ENCODE measurements at places on chromosomes 12 and 14. TPM values are rescaled to one million over a fixed set of nuclear protein-coding genes. Genes with fewer than 3 reads are reported as not detected.

- DNase-seq = no peak
Observed at GRCh38 chr12:16016748-16017147, 105.6 kb downstream of the DERA start.

DNA sequence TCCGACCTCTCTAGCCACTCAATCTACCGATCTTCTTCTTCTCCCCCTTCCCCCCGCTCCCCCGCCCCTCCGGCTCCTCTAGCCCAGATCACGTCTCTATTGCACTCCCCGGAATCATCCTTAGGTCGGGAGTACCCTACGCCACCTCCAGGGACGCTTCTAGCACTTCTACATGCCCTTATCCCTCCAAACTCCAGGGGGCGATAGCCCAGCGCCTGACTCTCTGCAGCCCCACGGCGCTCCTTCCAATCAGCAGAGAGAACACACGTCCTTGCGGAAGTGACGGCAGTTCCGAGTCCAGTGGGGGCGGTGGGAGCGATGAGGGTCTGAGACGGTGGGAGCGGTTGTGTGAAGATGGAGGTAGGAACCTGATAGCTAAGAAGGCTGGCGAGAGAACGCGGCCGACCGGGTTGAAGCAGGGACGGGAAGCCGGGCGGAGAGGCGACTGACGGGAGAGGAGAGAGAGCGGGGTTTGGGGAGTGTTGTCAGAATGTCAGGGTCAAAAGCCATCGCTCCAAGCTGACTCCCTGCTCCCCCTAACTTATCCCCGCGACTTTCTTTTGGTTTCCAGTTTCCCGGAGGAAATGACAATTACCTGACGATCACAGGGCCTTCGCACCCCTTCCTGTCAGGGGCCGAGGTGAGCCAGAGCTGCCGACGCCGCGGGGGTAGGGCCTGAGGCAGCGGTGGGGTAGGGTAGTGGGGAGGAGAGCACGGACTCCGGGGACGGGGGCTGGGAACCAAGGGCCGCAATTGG is at the start of the genes RAB2B and TOX4:
TSS of gene RAB2B (minus strand) at position 35 of the 757 bp plus-strand sequence. CDS start 87 bp downstream, outside the sequence.
TSS of gene TOX4 (plus strand) at position 271 of the 757 bp plus-strand sequence. CDS start at position 355, 84 bp downstream.
- DNase-seq = peak; percentile 89

GRCh38 chr12:79127271-79127751 is 262.7 kb downstream of the SYT1 start:
- DNase-seq = no peak

- DNase-seq = no peak
Observed at GRCh38 chr14:102708494-102708893, 68.8 kb upstream of the TRAF3 start.

DNA sequence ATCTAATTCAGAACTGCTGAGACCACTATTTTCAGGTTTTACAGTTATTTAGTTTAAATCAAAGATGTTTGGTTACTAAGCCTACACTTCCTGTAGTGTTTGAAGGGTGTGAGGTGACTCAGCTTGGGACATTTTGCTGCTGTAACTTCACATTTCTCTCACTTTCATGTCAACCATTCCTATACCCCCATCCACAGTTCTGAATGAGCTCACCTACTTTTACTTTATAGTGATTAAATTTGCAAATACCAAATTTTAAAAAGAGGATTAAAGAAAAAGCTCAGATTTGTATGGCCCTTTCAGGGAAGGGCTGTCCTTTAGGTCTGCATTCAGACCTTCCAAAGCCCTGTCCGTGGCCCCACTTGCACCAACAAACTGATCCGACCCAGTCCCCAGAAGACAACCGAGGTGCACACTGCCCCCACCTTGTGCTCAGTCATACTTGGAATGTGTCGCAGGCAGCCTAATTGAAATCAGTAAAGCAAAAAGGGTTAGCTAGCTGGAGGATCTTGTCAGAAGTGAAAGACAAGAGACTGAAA is 174.4 kb downstream of the MON2 start:
- DNase-seq = no peak

DNA sequence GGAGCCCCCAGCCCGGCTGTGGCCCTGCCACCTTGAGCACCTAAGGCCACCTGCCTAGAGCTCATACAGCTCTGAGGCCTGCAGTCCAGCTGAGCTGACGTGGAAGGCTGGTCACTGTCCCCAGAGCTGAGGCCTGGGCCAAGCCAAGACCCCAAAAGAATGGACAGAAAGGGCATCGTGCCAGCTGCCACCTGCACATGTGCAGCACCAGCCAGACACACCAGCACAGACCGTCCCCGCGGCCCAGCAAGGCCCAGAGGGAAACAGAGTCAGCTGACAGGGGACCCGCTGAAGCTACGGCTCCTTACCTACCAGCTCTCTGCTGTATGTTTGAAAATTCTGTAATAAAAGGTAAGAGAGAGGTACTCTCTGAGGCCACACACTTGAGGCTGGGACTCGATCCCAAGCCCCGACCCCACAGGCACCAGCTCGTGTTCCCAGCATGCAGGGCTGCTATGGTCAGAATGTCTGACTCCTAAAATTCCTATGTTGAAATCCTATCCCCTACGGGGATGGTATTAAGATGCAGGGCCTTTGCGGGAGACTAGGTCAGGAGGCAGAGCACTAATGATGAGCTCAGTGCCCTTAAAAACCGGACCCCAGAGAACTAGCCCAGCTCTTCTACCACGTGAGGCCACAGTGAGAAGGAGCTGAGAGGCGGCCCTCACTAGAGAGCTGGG is 25.4 kb downstream of the BRF1 start:
- DNase-seq = no peak

- DNase-seq = no peak
Observed at GRCh38 chr14:104983231-104983721, 2.3 kb upstream of the CLBA1 start.

DNA sequence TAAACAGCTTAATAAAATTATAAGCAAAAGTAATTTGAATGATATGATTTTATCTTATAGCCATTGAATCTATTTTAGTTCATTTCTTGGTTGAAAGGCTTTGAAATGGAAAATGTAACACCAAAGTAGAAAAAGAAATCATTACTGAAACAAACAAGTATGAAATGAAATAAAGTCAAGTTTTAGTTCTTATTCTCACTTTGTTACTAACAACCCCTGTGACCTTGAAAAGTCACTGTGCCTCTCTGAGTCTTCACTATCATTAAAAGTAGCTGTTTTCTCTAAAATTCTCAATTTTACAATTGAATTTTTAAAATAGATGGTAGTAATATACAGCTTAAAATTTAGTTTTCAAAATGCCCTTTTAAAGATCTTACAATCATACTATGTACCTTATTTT is 32.4 kb upstream of the SLC17A8 start:
- DNase-seq = no peak

DNA sequence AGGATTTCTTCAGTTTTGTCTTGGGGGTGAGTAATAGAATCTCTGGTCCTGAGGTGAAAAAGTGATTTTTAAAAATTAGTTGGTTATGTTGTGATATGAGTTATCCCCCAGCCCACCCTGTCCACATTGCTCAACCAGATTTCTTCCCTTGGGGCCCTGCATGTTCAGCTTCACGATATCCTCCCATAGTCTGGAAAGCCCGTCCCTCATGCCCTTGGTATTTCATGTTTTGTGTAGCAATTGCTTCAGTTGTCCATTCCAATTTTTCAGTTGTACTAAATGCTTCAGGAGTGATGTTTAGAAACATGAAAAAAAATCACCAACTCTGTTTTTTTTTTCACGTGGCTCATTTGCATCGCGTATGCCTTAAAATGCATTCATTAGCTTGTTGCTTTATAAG is 17.5 kb upstream of the BICD1 start:
- DNase-seq = no peak

DNA sequence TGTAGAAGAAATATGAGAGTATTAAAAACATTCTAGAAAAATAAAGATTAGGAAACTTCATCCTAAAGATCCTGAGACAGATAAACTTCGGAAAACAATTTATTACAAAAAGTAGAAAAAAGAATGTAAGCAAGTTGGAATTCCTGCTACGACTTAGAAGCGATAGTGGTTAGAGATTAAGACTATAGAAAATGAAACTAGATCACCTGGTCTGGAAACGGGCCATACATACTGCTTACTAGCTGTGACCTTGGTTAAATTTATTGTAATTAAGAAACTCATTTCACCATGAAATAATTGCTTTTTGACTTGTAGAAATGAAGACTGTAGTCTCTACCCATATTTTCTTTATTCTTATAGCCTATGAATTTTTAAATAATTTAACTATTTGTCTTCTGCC is 614.1 kb downstream of the SLC16A7 start:
- no peak for DNase-seq

DNA sequence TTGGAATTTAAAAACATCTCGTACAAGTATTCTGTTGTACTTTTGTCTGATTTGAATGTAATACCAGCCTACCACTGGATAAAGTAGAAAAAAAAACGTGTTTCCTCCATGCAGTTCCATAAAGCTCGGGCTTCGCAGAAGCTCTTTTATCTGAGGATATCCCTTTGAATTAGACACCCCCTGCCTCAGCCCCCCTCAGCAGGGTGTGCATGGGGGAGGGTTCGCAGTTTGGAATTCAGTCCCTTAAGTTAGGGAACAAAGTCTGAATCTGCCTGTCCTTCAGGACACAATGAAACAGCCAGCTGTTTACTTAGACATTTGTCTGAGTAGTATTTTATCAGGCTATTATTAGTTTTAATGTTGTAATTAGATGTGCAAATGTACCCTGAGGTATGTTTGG is 234.0 kb upstream of the CAND1 start:
- no peak for DNase-seq

DNA sequence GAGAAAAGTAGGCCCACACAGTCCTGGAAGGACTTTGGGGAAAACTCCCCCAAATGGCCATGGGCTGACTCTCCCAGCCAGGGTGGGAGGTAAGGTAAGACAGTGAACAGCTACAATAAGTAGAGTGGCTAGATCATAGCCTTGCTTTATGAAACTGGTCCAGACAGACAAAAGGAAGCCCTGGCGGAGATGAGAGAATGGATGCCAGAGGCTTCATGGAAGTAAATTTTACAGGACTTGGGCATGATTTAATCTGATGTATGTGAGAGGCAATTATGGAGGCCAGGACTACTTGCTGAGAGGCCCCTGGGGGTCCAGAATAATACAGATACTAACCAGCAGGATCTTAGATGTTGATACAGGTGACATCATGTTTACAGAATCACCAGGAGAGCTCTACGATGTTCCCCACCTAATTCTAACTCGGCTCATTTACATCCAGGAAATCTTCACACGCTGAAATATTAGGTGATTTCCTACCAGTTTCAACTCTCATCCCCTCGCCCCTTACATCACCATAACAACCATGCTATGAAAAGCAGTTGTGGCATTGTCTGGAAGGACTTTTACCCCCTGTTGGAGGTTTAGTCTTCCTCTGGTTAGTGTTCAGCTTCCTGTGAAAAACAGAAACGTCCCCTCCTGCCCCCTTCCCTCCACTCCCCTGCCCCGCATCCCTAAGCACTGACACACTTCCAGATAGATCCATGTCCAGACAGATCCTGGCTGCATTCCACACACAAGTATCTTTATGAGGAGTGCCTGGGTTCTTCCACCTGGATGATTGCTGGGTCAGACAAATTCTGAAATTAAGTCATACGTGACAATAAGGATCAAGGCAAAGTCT is 39.5 kb upstream of the NT5DC3 start:
- DNase-seq = no peak

ZDHHC22 gene
- total RNA-seq = not detected

KRT72 gene
- 0.65 TPM for total RNA-seq

LRFN5 gene
- total RNA-seq = not detected

FOXG1 gene
- total RNA-seq = not detected

NFE2 gene
- not detected for total RNA-seq

LRIG3 gene
- total RNA-seq = not detected

GTF2H3 gene
- 36.7 TPM for total RNA-seq

KRT6C gene
- not detected for total RNA-seq

PRPF40B gene
- 18.0 TPM for total RNA-seq

TTC5 gene
- 22.2 TPM for total RNA-seq

RNASE7 gene
- total RNA-seq = not detected

IQSEC3 gene
- 8.0 TPM for total RNA-seq

KRT83 gene
- not detected for total RNA-seq

Data from activated naive CD8-positive, alpha-beta T cell treated with anti-CD3 and anti-CD28 coated beads, Interleukin-2, amount 10 ng/mL, durations not matched to agents 7 days and 5 days (primary cell).